ENCODE measurements at places on chromosomes 16 and 17.
A peak's percentile ranks its signal among the peaks of the same experiment; 100 is the strongest.

- DNase-seq = no peak
Measured at GRCh38 chr16:58904291-58904690, 170.2 kb upstream of the GOT2 start.

GRCh38 chr17:17141279-17141678, 64.9 kb downstream of the PLD6 start:
- DNase-seq = no peak

DNA sequence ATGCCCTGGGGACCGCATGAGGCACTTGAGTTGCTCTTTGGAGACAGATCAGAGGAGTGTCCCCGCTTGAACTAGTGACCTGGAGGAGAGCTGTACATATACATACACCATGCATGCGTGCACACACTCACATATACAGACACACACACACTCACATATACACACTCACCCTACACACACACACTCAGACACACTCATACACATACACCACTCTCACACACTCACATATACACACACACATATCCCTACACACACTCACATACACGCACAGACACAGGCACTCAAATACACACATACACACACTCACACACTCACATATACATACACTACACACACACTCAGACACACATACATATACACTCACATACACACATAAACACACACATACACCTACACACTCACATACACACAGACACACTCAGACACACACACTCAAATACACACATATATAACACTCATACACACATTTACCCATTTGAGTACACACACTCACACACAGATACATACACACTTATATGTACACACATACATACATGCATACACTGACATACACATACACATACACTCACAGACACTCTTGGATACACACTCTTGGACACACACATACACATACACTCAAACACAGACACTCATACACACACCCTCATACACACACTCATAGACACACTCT, 5.4 kb upstream of the MPP2 start:
- DNase-seq = no peak

- DNase-seq = no peak
Measured at GRCh38 chr17:41413982-41414381, 10.4 kb downstream of the KRT37 start.

- peak; percentile 36 for DNase-seq
Measured at GRCh38 chr16:22063888-22064467, 28.4 kb upstream of the VWA3A start.

GRCh38 chr16:380762-381011, 1.1 kb downstream of the PGAP6 start:
- no peak for DNase-seq

DNA sequence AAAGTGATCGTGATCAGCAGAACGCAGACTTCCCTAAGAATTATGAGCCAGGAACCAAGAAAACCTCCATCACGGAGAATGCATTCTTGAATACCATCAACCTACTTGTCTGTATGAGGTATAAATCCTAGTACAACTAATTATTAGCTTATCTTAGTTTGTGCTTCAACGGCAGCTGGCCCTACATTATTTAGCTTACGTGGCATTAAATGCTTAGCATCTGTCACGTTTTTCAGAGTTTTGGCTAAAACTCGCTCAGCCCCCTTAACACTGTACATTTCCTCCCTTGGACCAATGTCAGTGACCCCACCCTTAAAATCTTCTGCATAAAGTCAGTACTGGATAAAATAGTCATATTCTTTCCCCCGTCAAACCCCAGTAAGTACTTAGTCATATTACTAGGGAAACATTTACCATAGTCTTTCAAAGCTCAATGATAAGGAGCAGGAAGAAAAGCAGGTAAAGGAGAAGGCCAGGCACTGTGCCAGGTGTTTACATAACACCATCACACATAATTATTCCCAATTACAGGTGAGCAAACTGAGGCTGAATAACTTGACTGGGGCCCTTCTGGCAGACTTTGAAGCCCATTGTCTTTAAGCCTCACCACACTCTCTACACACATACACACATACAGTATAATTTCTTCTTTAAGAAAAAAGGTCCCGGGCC, 16.6 kb upstream of the TXNDC11 start:
- DNase-seq = peak; percentile 48

GRCh38 chr17:77836557-77837041, 121.9 kb upstream of the TNRC6C start:
- DNase-seq = no peak

DNA sequence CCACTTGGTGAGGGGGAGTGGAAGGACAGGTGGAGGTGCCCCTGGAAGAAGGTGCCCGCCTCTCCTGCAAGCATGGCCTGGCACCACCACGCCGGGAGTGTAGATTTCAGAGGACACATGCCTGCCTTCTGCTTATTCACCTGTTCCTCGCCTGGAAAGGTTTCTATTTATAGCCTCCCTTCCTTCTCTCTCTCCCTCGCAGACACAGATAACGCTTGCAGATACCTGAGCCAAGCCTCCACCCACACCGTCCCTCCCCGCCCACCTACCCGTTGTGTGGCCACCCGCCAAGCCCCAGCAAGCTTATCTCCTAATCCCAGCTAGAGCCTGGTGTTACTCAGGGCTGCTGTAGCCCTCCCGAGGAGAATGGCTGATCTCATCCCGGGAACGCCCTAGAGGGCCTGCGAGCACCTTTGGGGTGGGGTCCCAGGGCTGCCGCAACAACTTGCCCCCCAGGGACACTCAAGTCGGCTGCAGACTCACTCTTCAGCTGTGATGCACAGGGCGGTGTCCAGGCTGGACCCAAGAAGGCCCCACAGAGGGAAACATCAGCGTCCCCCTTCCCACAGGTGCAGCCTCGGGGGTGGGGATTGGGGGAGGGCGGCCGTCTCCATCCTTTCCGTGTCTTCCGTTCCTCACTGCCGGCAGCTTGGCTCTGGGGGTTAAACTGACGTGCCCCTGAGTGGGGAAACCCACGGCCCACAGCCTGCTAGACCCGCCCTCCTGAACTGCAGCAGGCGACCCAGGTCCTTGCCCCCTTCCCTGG, 1.9 kb upstream of the SNAI3 start:
- peak; percentile 85 for DNase-seq

- DNase-seq = no peak
Measured at GRCh38 chr17:28366605-28367004, 1.6 kb upstream of the SEBOX start.

DNA sequence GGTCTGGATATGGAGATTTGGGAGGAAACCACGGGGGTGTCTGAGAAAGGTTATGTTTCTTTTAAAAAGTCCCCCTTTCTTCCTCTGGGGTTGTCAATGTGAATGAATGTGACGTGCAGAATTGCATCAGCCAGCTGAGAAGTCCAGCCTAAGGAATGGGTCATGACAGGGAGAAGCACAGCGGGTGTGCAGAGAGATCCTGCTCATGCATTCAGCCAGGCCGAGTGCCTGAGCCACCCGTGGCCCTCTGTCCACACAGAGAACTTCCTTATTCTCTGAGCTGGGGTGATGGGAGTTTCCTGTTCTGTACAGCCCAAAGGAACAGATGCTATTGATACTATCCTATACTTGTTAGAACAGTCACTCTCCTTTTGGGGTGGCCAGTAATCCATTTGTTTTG, 117.9 kb downstream of the CPPED1 start:
- DNase-seq = no peak

- DNase-seq = no peak
Measured at GRCh38 chr17:55117164-55117563, 147.6 kb upstream of the HLF start.
